ENCODE measurements at places on chromosomes 3 and 15. TPM values are rescaled to one million over a fixed set of nuclear protein-coding genes. Genes with fewer than 3 reads are reported as not detected.
A peak's percentile ranks its signal among the peaks of the same experiment; 100 is the strongest.

The AMT gene
- polyA plus RNA-seq: 8.5 TPM

The RYR3 gene
- 61.0 TPM for polyA plus RNA-seq

The UROC1 gene
- not detected for polyA plus RNA-seq

The TM6SF1 gene
- polyA plus RNA-seq: 46.1 TPM

The RBP2 gene
- polyA plus RNA-seq: not detected

The RTP3 gene
- not detected for polyA plus RNA-seq

The LMLN gene
- polyA plus RNA-seq: 5.4 TPM

The PLSCR2 gene
- 0.28 TPM for polyA plus RNA-seq

DNA sequence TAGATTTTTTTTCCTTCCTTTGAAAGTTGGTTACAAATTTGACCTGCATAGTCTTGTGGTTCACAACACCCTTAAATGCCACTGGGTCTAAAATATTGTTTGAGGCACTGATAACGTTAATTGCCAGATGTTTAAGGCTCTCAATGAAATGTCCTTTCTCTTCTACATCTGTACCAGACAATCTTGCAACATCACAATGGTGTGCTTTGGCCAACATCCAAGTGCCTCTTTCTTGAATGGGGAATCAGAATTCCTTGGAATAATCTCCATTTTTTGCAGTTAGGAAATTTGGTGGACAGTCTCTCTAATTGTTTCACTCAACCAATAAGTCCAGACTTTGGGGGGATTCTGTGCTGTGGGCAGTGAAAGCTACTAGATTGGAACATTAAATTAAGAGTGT, 26.0 kb upstream of the PEX5L start:
- DNase-seq: no peak

DNA sequence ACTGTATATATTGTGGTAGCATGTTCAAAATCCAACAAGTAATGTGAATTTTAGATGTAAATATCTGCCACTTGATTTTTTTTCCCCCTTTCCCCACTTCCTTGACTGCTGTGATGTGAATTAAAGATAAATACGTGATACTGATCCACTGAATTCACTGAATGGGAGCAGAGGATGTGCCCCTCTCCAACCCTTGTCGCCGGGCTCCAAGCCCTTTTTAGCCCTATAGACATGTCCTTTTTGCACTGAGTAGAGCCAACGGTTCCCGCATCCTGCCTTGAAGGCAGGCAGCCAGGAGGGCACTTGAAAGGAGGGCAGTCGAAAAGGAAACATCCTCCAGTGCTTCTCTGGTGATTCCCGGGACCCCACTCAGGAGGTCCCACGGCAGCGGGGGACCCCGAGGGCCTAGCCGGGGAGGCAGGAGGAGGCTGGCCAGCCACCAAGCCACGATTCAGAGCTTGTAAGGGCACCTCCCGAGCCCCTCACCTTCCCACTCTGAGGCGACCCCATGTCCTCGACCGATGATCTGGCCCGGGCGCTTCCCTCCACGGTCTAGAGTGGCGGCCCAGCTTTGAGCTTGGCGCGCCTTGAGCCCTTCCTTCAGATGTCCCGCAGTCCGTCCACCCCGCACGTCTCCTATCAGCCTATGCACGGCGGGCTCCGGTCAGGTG, 901 bp upstream of the MANF start:
- DNase-seq: no peak

GRCh38 chr15:90413411-90414379, 25.7 kb downstream of the IQGAP1 start:
- no peak for DNase-seq

DNA sequence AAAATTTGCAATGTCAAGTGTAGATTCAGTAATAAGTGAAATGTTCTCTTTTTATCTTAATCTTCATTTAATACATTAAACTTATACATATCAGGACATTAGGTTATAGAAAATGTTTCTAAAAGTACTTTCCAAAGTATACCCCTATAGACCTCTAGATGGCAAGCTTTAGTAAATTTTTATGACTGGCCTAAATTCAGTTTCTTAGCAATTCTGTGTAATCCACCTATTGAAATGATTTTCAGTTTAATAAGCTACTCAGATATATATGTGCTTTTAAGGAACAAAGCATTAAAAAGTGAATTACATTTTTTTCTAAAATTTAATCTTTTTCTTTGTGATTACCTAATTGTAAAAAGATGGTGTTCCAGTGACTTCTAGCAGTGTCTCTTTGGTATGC, 342.2 kb downstream of the GBE1 start:
- DNase-seq: peak; percentile 14

DNA sequence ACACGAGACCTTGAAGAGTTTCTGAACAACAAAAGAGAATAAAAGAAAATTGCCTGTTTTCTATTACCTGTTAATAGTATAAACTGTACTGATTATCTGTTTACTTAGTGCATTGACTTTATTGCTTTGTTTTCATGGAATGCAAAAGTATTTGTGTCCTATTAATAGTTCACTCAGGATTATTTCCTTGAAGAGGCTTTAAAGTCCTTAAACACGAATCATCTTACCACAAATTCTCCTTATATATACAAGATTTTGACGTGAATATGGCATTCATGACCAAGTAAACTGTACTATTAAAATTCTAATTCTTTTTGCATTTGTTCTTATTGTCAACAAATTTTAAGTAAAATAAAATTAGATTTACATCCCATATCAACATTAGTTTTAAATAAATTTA, 513.0 kb downstream of the NTRK3 start:
- no peak for DNase-seq

- DNase-seq: no peak
These were observed 467.5 kb downstream of the C3orf38 start for GRCh38 chr3:88617283-88617682.

- DNase-seq: no peak
These were observed 70.2 kb upstream of the PIK3R4 start for GRCh38 chr3:130816561-130817445.

- no peak for DNase-seq
These were observed 312.2 kb upstream of the SLCO3A1 start for GRCh38 chr15:91541286-91541685.

DNA sequence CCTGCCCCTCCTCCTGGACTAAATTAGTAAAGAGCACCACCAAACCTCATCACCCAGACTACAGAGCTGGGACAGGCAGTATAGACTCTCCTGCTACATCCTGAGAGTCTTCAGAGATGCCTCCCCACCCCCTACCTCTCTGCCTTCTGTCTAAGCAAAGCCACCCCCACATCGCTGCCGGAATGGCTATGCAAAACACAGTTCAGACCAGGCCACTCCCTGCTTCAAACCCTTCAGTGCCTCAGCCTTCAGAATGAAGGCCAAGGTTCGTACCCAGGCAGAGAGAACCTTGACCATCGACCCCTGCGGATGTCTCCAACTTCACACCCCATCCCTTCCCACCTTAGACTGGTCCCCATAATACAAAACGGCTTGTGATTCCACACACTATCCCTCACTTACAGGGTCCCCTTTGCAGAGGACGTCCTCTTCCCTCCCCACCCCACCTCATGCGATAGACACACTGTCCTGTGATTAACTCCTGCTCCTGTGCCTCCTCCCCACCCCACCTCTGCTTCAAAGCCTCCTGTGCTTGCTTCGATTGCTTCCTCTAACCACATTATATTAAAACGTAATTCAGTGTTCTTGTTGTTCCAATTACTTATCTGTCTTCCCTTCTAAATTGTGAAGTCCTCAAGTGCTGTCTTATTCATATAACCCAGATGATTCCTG, 175.3 kb downstream of the UACA start:
- no peak for DNase-seq

DNA sequence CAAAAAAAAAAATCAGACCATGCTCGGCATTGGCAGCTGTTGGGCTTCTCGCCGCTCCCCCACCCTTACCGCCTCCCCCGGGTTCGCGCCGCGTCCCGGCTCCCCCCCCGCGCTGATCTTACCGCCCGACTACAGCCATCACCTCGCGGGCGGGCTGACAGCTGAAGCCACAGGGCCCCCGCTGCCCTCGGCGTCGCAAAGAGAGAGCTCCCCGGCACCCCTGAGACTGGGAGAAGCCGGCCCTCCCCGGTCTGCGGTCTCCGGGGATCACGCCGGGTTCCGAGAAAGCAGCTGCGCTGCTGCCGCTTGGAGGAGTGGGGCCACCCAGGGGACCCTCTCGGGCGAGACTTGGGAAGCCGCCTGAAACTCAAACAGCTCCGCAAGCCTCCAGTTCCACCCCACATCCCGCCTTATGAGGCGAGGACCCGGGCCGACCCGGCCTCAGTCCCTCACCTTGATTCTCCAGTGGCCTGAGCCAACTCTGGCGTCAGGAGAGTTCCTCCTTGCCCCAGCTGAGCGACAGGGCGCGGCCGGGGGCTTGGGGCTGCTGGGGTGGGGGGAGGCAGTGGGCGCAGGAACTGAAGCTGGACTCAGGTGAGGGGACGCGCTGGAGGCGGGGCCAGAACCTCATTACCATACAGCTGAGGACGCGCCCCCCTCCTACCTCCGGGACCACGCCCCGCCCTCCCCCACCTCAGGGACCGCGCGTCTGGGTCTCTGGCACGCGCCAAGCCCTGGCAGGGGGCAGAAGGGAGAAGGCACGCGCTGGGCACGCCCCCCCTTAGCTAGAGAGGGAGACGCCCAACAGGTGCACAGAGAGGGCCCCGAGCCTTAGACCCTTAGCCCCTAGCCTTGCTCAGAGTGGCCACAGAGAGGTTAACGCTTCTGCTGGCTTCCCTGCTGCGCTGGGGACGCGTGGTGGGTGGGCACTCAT, 1.0 kb upstream of the DLL4 start:
- DNase-seq: no peak

All from muscle of back (tissue), 13 donors.